ENCODE measurements at places on chromosomes 13 and 19.

DNA sequence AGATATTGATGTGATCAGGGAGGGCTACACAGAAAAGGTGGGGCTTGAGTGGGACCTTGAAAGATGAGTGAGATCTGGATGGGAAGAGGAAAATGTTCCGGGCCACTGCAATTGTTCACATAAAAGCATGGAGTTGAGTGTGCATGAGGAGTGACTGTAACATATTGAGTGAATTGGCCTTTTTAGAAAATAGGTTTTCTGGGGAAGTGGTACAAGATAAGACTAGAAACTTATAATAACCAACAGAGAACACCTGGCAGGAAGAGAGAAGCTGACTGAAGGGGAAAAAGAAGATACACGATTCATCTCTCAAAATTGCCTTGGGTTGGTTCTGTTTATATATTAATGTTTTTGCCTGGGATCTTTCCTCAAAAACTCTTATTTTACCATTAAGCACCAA is 32.2 kb downstream of the SLC10A2 start:
- DNase-seq = no peak

DNA sequence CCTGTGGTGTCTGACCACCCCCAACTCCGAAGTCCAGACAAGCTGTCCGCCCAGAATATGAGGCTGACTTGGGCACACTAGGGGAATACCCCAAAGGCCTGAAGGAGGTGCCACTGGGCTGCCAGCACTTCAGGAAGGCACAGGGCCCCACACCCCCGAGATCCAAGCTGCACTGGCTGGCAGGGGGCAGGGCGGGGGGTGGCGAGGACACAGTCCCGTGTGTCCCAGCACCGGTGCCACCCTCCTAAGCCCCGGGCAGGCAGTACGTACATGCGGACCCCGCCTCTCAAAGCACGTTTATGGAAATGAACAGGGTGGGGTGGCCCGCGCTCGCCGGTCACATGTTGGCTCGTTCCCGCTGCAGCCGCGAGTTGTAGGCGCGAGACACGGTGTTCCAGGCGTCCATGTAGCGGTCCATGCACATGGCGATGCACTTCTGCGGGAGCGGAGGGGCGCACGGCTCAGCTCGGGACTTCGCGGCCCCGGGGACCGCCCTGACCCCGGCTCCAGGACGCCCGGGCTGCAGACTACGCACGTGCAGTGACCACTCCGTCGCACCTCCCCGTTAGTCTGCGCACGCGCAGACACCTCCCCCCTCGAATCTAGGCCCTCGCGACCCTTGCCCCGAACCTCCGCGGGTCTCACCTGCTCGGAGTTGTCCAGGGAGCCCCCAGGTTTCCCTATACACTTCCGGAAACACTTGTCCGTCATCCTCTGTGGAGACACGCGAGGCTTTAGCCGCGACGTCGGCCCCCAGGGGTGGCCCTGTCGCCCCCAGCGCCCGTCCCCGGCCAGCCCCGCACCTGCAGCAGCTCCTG is 566 bp downstream of the TIMM13 start:
- peak; percentile 47 for DNase-seq

- DNase-seq = peak; percentile 10
Measured at GRCh38 chr13:28574617-28575142, 79.8 kb upstream of the FLT1 start.

DNA sequence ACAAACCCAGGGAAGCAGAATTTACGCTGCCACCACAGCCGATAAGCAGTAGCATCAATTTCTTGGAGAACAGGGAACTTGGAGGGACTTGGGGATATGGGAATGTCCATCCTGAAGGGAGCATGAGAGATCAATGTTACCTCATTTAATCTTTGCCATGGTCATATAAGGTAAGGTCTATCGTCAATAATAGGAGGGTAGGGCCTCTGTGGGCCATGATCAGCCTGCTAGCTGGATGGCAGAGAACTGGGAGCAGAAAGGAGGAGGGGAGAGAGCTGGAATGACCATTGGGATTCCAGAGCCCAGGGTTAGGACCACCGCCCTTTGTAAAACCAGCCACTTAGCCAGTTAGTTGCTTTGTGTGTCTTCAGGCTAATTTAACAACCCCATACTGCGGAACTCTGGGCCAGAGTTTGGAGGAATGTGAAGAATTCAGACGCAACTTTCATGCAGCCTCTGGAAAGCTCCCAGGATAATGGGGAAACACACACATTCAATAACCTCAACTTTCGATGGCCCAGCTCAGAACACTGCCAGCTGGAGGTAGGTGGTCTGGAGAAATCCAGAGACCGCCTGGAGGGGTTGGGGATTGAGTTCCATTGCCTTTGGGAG is 40.3 kb downstream of the ZNF557 start:
- no peak for DNase-seq

- DNase-seq = no peak
Measured at GRCh38 chr13:56923626-56924140, 217.0 kb upstream of the PRR20A start.

- DNase-seq = no peak
Measured at GRCh38 chr19:31160336-31160926, 188.8 kb downstream of the TSHZ3 start.

- DNase-seq = no peak
Measured at GRCh38 chr13:89755729-89756492, 1591.6 kb upstream of the MIR17HG start.

DNA sequence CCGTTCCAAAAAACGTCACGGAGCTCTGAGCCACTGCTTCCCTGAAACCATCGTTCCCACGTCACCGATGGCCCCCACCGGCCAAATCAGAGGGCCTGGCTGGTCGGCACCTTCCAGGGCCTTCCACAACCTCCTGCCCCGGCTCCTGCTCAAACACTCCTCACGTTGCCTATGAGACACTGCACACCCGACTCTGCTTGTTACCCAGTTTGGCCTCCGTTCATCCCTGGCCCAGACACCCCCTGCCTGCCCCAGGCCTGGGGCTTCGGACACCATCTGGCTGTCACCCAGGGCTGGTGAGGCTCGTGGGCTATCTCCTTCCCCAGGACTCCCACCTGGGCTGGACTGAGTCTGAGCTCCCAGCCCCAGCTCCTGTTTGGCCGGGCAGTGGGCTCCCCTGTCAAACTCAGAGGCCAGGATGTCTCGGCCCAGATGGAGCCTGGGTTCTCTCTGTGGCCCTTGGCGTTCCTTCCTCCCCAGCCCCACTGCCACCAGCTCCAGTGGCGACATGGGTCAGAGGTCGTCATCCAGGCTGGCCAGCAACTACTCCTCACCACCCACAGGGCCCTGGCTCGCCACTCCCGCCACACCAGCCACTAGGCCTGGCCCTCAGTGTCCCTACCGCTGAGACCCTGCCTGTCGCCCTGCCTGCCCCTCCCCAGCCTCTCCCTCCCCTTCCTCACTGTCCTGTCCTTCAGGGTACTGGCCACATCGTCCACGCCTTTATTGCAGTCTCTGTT is 17.7 kb downstream of the CERS1 start:
- no peak for DNase-seq

GRCh38 chr13:50521831-50522149 is 321.7 kb downstream of the DLEU7 start:
- no peak for DNase-seq

GRCh38 chr13:67273001-67273400 is 42.9 kb upstream of the PCDH9 start:
- DNase-seq = no peak

GRCh38 chr13:27797228-27797624 is 4.9 kb downstream of the GSX1 start:
- no peak for DNase-seq

GRCh38 chr13:102236830-102237229 is 165.0 kb downstream of the FGF14 start:
- no peak for DNase-seq

DNA sequence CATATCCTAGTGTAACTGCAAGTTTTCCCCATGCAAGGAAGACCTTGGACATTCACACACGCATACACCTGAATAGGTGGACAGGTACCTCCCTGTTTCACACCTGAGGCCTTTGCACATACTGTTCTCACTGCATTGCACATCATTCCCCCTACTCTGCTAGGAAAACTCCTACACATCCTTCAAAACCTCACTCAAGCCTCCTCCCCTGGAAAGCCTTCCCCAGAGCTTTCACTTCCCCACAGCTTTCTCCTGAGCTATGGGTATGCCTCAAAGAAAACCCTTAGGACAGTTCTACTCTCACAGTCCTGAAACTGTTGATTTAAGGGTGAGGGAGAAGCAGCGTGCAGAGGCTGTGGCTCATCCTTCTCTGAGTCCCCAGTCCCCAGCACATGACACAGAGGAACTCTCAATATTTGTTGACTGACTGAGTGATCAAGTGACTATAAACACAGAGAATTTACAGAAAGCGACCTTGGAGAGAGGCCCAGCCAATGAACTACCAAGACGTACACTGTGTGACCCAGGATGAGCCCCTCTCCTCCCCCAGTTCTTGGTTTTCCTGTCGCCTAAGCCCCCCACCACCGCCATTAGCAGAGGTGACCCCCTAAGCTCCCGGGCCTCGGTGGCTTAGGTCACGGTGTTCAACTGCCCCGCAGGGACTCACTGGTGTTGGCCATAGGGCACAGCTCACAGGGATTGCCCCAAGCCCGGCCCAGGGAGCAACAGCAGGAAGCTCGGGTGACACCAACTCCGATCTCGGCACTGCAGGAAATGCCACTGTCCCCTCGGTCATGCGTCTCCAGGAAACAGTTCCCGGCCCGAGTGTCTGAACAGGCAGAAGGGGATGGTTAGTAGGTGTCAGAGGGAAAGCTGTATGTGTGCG is 40.6 kb downstream of the FBN3 start:
- no peak for DNase-seq

Measured in CD4-positive, alpha-beta T cell treated with Interleukin-21 for 1 hour (primary cell).